SK-N-SH treated with all-trans-retinoic acid at 6 μM for 48 hours (cell line): ENCODE measurements at places on chromosomes 5 and 9.

DNA sequence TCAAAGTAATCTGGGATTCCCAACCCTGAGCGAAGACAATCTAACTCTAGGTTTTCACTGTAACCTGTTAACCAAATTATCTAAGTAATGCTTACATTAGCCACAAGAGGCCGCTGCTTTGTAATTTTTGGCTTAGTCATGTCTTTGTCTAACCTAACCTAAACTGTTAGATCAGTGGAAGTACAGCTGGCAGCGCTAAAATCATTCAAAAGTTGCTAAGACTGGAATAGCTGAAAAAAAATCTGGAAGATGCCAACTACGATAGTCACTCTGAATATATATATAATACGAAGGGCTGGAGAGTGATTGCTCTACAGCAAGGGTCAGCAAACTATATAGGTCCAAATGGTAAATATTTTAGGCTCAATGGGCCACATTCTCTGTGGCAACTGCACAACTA, 60.2 kb downstream of the FBXO38 start:
- peak; percentile 96 for ATAC-seq

- no peak for ATAC-seq
Observed at GRCh38 chr9:28916348-28916747, 1343.1 kb upstream of the C9orf72 start.

DNA sequence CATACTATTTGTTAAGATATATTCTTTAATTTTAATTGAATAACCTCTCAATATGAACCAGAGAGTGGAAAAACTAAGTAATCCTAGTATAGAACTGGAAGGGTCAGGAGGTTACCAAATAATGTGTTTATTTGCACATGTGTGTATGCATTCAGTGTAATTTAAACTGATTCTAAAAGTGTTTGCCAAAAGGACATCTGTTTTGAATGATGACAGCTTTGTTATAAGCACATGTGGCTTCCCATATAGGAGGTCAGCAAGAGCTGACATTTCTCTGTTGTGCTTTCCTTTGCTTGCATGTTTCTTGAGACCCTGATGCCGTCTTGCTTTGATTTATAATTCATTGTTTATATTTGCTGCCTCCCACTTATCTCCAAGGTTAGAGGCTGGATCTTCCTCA, 383.4 kb downstream of the BRINP1 start:
- ATAC-seq, result no peak

DNA sequence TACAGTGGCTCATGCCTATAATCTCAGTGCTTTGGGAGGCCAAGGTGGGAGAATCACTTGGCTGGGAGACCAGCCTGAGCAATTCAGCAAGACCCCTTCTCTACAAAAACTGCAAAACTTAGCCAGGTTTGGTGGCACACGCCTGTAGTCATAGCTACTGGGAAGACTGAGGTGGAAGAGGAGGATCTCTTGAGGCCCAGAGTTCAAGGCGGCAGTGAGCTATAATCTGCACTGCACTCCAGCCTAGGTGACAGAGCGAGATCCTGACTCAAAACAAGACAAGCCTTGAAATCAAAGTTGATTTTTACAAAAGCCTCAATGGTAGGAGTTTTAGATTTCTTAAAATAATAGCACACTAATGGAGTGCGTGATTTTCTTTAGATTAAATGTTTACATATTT, 14.6 kb downstream of the UBE2D2 start:
- ATAC-seq, result no peak

GRCh38 chr5:65866837-65867521, 59.4 kb upstream of the ERBIN start:
- ATAC-seq, result no peak

DNA sequence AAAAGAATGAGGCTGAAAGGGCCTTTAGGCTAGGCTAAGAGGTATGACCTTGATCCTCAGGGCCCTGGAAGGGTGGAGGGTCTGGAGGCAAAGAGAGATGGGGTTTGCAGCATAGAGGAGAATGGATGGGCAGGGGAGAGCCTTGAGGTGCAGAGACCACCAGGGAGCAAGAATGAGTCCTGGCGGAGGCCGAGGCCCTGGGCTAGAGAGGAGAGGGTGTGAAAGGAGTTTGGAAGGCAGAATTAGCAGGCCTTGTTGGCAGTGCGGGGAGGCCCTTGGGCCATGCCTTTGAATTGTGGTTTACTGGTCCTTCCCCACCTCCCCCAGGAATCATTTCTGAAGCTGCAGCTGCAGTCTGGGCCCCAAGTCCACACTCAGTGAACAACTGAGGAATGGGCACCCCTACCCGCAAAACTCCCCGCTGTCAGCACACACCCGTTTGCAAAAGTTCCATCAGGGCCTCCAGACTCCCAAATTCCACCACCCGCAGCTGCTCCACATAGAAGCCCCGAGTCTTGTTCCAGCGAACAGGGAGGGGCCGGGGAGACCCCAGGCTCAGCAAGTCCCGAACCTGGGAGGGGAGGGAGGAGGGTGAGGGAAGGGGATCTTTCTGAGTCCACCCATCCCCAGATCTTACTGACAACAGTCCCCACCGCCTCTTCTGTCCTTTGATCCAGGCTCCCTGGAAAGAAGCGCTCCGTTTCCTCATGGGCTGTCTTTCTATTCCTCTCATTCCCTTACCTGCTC, 2.1 kb downstream of the KIF12 start:
- ATAC-seq, result no peak

GRCh38 chr5:141779503-141779973, 97.5 kb upstream of the ARAP3 start:
- ATAC-seq, result no peak; the same call in 2 of the 3 replicates

GRCh38 chr5:96324708-96325107, 108.3 kb downstream of the PCSK1 start:
- ATAC-seq, result peak; percentile 55

GRCh38 chr9:124017929-124018729, 6.6 kb downstream of the LHX2 start:
- no peak for ATAC-seq

- no peak for ATAC-seq
Observed at GRCh38 chr5:35213608-35214007, 16.7 kb downstream of the PRLR start.

DNA sequence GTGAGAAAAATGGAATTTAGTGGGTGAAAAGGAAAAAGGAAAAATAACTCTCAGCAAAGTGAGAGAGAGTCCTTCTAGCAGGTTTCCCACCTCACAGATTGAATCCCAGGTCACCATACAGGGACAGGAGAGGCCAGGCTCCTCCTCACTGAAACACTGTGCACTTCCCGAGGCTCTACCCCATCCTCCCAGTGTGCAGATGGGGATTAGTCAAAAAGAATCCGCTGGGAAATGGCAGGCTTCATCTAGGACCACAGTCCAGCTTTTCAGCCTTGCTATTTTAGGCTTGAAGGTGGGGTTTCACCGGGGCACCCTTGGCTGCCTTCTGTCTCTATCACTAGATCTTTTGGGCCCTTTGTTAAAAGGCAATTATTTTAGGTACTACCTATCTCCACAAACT, 47.8 kb downstream of the YIPF5 start:
- ATAC-seq, result no peak

DNA sequence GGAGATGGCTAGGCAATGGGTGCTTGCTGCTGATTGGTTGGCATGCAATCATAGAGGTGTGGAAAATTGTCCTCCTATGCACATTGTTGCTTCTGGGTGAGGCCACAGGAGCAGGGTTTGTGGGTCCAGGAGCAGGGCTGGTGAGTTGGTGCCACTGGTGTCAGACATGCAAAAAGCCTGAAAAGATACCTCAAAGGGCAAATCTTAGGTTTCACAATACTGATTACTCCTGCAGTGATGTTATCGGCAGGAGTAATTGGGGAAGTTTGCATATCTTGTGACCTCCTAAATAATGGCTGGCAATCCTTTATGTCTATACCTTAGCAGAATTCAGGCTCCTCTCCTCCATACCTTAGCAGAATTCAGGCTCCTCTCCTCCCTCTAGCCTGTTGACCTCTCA, 25.2 kb downstream of the SLC25A48 start:
- ATAC-seq, result no peak

DNA sequence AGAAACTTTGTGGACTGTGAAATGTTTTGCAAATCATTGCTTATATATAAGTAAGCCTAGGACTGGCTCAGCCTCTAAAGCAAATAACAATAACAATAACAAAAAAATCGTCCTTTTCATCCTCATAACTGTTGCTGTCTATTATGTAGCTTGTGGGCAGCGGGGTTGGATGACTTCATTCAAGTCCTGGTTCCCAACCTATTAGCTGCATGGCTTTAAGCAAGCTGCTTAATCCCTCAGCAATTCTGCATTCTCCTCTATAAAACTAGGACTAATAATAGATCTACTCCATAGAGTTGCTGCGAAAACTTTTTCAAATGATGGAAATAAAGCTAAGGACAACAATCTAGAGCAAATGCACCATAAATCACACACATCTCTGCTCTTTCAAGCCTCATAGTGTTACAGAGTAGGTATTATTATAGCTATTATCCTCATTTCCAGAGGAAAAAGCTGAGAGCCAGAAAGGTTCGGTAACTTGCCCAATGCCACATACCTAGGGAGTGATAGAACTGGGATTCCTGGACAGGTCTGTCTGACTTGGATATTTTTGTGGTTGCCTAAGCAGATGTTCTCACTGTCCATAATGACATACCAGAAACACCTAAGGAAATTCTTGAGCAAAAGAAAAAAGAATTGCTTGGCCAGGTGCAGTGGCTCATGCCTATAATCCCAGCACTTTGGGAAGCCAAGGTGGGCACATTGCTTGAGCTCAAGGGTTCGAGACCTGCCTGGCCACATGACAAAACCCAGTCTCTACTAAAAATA, 98.8 kb upstream of the ADRA1B start:
- ATAC-seq, result no peak

- no peak for ATAC-seq
Observed at GRCh38 chr9:136244969-136245218, 718 bp downstream of the QSOX2 start.

DNA sequence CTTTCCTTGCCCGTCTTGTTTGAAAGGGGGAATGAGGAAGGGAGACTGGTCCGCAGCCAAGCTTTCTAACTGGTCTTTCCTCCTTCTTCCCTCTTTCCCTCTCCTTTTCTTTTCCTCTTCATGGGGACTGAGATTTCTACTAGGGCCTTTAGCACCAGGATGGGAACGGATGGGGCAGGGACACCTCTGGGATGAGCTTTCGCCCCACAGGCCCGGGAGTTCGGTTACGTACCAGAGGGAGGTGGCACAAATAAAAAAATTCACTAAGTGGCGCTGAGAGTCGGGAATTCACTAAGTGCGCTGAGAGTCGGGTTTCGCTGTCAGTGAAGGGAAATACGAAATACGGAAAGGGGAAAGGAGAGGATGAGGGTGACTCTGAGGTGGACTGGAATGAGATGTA, 21.6 kb downstream of the BTNL9 start:
- no peak for ATAC-seq

- ATAC-seq, result no peak
Observed at GRCh38 chr9:32698706-32699277, 63.3 kb upstream of the TAF1L start.

- no peak for ATAC-seq
Observed at GRCh38 chr9:132748450-132748849, 78.2 kb downstream of the GTF3C4 start.

GRCh38 chr9:5642170-5642569, 13.3 kb downstream of the RIC1 start:
- ATAC-seq, result no peak

DNA sequence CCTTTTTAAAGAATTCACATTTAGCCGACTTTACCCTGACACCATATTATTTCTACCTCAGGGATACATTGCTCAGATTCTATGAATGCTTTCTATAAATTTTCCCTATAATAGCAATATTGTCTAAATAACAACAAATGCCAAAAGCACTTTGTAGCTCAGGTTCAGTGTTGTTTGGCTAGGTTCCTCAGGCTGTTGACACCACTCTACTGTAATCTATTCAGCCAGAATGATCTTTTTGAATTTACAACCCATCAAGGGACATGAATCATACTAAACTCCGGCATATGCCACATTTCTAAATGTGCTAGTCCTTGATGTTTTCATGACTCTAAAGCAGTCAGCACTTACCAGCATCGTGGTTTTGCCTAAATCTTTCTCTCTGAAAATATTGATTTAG, 641.5 kb upstream of the CDH10 start:
- ATAC-seq, result no peak

DNA sequence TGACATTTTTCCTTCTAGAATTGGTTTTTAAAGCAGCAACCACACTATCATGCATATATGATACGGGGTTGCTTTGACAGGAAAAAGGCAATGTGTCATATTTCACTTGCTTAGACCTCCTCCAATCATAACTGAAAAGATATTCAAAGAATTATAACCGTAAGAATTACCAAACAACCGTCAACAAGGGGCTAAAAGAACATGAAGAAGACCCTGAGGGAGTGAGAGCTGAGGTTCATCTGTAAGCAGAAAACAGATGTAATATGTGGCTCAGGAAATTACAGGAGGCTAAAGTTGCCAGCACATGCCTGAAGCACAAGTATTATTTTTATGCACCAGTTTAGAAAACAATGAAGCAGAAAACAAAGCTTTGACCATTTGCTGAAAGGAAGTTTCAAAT, 78.9 kb downstream of the APBA1 start:
- no peak for ATAC-seq

DNA sequence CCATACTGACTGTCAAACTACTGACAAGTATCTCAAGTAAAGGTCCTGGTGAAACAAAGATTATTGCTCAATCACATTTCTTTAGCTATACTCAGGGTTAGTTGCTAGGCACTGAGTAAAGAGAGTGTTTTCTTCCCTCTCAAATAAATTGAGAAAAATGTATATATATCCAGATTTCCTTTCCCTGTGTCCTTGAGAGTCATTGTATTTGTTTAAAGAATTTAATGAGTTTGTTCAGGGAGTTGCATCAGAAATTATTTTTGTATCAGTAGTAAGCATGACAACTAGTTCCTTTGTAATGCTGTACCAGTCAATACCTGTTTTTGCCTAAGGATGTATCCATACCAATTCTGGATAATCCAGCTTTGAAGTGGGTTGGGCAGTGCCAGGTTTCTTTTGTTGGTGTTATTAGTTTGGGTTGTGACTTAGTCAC, 3.2 kb upstream of the ANKHD1 start:
- ATAC-seq, result no peak

DNA sequence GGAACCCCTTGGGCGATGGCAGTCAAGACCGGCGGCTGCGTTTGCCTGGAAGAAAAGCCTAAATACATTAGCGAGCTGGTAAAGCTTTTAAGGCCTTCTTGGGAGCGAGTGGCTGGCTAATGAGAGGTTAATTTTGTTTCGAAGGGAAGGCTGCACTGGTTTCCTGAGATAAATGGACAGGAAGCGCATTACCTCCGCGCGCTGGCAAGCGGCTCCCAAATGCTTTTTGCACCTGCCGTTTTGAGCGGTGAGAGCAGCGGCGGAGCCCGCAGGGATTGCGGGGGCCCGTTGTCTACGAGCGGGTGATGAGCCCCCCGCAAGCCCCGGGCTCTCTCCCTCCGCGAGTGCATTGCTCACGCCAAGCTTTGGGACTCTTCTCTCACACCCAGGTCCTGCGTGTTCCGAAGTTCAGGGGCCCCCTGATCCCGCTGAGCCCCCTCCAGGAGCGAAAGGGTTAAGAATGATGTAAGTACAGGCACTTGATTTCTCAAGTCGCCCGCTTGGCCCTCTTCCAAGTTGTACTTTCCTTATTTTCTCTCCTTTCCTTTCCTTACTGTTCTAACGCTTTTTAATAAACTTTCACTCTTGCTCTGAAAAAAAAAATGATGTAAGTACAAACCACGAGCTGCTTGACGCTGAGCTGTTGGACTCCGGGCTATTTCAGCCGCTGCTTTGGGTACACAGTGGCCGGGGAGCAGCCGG, 3.1 kb upstream of the RGMB start:
- no peak for ATAC-seq
